Neural progenitor cell (in vitro differentiated cells): ENCODE measurements at places on chromosomes 16 and 17. TPM values are rescaled to one million over a fixed set of nuclear protein-coding genes. Genes with fewer than 3 reads are reported as not detected.

TP53TG3C gene
- total RNA-seq: not detected in 2 replicates

CNTD1 gene
- 0.06 TPM in 1 of 2 replicates, not detected in the other for total RNA-seq

CSH1 gene
- total RNA-seq: not detected in 2 replicates

MT1X gene
- total RNA-seq: 4.4 TPM in 1 of 2 replicates, not detected in the other

VPS9D1 gene
- total RNA-seq: 1.6 and 4.7 TPM in 2 replicates

ZNF469 gene
- 0.02 and 0.03 TPM in 2 replicates for total RNA-seq

VASN gene
- 3.1 and 7.5 TPM in 2 replicates for total RNA-seq

PRSS8 gene
- total RNA-seq: 2.7 and 17.6 TPM in 2 replicates

ABCC6 gene
- total RNA-seq: 0.79 and 2.4 TPM in 2 replicates

SCGB1C2 gene
- total RNA-seq: not detected in 2 replicates

ACAP1 gene
- 0.65 and 2.7 TPM in 2 replicates for total RNA-seq

EVPL gene
- total RNA-seq: not detected in 2 replicates

KRT20 gene
- total RNA-seq: not detected in 2 replicates

ZFP1 gene
- 26.2 and 35.4 TPM in 2 replicates for total RNA-seq

NPW gene
- total RNA-seq: 0.99 TPM in 1 of 2 replicates, not detected in the other

OR1A1 gene
- total RNA-seq: not detected in 2 replicates

CD300C gene
- total RNA-seq: not detected in 2 replicates

NPIPA2 gene
- total RNA-seq: 2.5 and 2.7 TPM in 2 replicates

HOXB8 gene
- total RNA-seq: not detected in 2 replicates

SLC13A2 gene
- total RNA-seq: not detected in 2 replicates

SPATA2L gene
- 7.6 and 13.2 TPM in 2 replicates for total RNA-seq

USP31 gene
- total RNA-seq: 7.8 and 9.0 TPM in 2 replicates

TPSG1 gene
- total RNA-seq: not detected in 2 replicates

BCL6B gene
- total RNA-seq: 3.8 and 5.3 TPM in 2 replicates

FXR2 gene
- 42.7 and 65.5 TPM in 2 replicates for total RNA-seq

IGFALS gene
- not detected in 2 replicates for total RNA-seq

ABAT gene
- 7.3 and 7.9 TPM in 2 replicates for total RNA-seq

CYGB gene
- total RNA-seq: 1.1 TPM in 1 of 2 replicates, not detected in the other

ZNF385C gene
- 5.0 and 7.5 TPM in 2 replicates for total RNA-seq

CD300LG gene
- not detected in 2 replicates for total RNA-seq

CLEC10A gene
- not detected in 2 replicates for total RNA-seq

OTOP2 gene
- not detected in 2 replicates for total RNA-seq

GPR179 gene
- 0.22 TPM in 1 of 2 replicates, not detected in the other for total RNA-seq

G6PC1 gene
- total RNA-seq: not detected in 2 replicates

C17orf67 gene
- 0.59 and 1.4 TPM in 2 replicates for total RNA-seq

GUCY2D gene
- 0.37 TPM in 1 of 2 replicates, not detected in the other for total RNA-seq

PRSS22 gene
- total RNA-seq: not detected in 2 replicates
